NCI-H187 treated with DMSO at 0.1 percent for 48 hours (cell line): ENCODE measurements at places on chromosomes 6 and 20.

- DNase-seq = no peak
These were observed 193.1 kb upstream of the ARG1 start for GRCh38 chr6:131379948-131380347.

GRCh38 chr6:142387997-142388815 is 86.4 kb downstream of the ADGRG6 start:
- no peak for DNase-seq

DNA sequence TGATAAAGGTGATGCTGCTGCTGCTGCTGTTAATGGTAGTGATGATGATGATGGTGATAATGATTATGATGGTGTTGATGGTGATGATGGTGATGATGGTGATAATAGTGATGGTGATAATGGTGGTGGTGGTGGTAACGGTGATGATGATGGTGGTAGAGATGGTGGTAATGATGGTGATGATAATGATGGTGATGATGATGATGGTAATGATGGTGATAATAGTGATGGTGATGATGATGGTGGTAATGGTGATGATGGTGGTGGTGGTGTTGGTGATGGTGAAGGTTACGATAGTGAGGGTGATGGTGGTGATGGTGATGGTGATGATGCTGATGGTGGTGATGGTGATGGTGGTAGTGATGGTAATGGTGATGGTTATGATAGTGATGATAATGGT is 132.3 kb downstream of the TFAP2C start:
- DNase-seq = no peak

DNA sequence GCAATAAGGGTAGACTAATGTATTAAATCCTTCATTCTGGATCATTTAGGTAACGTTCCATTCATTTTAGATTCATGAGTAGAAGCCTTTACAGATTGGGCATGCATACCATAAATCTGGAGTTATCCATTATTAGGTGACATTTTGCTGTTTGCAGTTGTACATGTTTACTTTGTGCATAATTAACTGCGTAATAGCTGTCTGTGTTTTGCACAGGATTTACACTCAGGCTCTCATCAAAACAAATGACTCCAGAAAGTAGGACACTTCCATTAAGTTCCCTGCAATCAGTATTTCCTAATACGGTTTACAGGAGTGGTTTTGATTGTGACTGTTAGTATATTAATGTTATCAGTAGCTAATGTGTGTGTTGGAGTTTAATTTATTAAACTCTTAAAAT is 997.4 kb downstream of the HACE1 start:
- DNase-seq = no peak

DNA sequence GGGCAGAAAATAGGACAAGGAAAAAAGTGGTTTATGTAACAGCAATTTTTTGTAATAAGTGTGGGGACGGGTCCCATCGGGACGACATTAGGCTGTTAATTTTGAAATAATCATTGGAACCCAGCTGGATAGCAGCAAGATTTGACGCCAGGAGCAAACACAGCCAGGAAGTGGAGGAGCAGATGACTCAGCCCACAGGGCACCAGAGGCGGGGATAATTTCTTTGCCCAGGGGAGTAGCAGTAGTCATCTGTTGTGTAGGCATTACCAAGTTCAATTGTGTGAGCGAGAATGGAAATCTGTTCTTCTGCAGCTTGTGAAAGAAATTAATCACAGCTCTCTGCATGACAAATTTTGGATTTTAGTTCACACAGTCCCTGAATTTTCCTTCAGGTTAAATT is 22.6 kb upstream of the RIN2 start:
- DNase-seq = no peak

DNA sequence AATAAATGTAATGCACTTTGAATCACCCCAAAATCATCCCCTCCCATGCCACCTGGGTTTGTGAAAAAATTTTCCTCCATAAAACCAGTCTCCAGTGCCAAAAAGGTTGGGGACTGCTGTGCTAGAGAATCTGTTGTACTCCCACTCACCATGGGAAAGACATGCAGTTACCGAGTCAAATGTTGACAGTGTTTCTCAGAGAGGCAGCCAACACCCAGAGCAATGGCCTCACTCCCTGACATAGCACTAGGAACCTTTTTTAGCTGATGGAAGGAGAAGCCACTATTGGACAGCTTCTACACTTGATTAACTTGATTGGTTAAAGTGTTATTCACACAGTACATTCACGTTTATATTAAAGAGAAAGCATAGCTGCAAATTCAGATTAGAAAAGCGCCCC is 59.8 kb upstream of the MANEA start:
- no peak for DNase-seq

GRCh38 chr6:139159016-139159415 is 24.1 kb downstream of the HECA start:
- no peak for DNase-seq

DNA sequence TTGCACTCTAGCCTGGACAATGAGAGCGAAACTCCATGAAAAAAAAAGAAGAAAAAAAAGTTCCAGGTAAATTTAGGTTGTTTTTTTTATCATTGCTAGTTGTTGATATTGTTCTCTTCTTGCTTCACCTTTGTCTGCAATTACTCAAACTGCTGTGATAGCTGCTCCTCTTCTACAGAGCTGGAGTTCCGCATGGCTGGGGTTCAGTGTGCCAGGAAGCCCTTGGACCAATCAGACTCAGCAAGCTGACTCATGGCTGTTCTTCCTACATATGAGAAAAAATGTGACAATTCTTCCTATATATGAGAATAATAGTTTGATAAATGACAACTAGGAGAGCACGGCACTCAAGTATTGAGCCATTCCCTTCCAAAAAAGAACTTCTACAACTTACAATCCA is 28.4 kb downstream of the DPPA5 start:
- DNase-seq = no peak

- no peak for DNase-seq
These were observed 25.3 kb downstream of the BFSP1 start for GRCh38 chr20:17505636-17506517.

DNA sequence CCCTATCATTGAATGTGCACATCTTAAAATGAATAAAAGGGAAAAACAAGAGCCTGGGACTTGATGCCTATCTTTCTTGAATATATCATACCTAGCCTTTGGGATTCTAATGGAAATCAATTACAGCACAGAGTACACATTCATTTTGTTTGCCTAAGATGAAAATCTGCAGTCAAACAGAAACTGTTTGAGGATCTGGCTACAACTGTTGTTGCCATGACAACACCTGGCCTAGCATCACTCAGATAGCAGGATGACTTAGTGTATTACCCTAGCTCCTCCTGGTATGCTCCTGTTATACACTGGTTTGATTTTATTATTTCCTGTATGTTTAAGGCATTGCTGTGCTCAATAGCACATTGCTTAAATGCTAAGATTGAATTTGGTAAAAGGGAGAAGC is 71.5 kb upstream of the LAMP5 start:
- no peak for DNase-seq

GRCh38 chr20:24321973-24322372 is 147.5 kb upstream of the SYNDIG1 start:
- DNase-seq = no peak

DNA sequence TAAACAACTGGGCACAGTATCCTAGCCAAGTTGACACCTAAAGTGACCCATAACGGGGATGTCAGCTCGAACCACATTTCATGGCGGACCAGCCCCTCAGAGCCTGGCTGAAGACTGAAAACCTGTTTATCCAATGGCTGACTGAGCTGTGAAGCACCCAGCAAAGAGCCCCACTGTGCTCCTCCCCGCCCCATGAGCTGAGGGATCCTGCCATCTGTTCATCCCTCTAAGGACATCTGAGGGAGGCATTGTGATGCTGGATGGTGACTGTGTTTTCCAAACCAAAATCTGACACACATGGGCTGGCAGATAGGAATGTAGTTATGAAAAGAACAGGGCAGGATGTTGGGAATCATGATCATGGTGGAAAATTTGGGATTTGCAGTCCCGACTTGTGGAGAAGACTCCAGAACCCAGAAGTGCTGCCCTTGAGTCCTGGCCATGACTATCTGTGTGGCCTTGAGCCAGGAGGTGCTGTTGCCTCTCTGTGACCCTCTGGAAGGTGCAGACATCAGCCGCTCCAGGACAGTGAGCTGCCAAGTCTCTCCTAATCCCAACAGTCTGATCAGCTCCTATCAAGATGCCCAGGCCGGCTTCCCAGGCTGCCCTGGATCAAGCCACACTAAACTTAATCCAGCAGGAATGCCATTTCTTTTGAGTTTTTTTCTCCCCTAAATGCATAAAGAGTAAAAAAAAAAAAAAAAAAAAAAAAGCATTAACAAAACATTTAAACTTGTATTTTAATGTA is 5.7 kb downstream of the EDN3 start:
- no peak for DNase-seq

DNA sequence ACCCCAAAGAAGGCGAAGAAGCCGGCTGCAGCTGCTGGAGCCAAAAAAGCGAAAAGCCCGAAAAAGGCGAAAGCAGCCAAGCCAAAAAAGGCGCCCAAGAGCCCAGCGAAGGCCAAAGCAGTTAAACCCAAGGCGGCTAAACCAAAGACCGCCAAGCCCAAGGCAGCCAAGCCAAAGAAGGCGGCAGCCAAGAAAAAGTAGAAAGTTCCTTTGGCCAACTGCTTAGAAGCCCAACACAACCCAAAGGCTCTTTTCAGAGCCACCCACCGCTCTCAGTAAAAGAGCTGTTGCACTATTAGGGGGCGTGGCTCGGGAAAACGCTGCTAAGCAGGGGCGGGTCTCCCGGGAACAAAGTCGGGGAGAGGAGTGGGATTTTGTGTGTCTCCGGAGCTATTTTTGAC is 69.6 kb downstream of the HFE start:
- peak; percentile 13 for DNase-seq

- no peak for DNase-seq
These were observed 71.3 kb downstream of the ARHGAP18 start for GRCh38 chr6:129638686-129639085.

DNA sequence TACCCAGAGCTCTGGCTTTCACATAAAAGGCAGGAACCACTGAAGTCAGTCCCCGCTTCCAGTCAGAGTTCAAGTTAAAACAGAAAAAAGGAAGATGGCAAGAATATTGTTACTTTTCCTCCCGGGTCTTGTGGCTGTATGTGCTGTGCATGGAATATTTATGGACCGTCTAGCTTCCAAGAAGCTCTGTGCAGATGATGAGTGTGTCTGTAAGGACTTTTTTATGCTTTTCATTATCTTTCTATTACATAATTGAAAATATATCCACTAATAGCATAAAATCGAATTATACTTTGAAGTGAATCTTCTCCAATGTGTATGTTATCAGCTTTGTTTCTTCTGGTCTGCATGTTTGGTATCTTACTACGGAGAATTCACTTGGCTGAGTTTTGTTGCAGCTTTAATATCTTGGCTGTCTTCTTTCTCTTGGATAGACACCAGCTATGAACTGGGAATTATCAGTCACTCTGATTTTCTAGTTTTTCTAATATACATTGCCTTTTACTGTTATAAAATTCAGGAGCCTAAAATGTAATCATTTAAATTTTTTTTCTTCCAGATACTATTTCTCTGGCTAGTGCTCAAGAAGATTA is at the start of gene OTOR:
OTOR (plus strand) TSS at position 51 of the 593 bp plus-strand sequence; CDS start at position 95, 44 bp downstream.
- no peak for DNase-seq

DNA sequence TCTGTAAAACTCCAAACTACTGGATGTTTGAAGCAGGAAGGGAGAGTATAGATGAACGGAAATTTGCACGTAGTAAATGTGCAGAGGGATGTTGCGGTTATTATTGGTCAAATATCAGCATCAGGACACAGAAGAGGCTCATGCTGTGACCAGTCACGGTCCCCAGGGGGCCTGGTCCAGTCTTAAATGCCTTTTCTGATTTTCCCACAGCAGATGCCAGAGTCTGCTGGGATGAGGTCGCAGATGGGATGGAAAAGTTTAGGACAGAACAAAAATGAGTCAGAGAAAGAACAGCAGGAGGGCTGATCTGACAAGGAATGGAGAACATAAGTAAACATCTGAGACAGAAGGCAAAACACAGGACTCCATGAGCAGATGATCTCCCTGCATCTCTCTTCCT is 11.7 kb upstream of the SIRPG start:
- DNase-seq = no peak

GRCh38 chr6:108366236-108366635 is 71.4 kb downstream of the AFG1L start:
- no peak for DNase-seq

DNA sequence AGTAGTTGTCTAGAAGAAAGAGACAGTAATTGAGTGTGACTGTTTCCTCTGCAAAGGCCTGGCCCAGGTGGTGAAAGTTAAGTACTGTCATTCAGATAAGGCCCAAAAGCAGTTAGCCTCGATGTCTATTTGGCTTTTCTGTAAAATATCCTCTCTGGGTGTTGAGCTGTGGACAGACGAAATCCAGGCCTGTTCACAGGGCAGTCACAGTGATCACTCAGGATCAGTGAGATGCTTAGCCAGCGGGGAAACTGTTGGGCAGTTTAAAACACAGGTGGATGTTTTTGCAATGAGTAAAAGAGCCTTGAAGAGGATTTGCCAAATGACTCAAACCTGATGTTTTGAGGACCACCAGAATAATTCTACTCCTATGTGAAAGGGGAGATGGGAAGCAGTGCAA is 22.0 kb upstream of the PRDM1 start:
- no peak for DNase-seq

GRCh38 chr20:50095476-50096078 is 17.4 kb downstream of the UBE2V1 start:
- DNase-seq = no peak

- DNase-seq = peak; percentile 65
These were observed 1.7 kb downstream of the KCNK15 start for GRCh38 chr20:44747166-44748004.

GRCh38 chr6:144912474-144912873 is 627.3 kb downstream of the UTRN start:
- DNase-seq = no peak

DNA sequence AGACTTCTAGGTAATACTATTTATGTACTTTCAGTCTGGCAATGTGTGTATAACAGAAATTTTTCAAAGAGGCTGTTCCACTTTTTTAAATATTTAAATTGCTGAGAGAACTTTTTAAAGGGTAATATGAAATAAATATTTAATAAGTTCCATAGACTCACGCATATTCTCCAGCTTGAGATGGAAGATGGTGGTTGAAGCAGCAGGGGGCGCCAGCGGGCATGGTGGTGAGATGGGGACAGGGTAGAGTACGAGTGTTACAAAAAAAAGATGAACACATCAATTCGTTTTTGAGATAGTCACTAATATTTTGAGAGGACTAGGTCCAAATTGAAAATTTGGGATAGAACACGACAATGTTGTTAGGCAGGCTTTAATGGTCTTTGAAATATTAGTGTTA is 68.4 kb downstream of the RSPO3 start:
- no peak for DNase-seq

GRCh38 chr6:29887819-29888776 is 54.2 kb upstream of the HLA-A start:
- no peak for DNase-seq

DNA sequence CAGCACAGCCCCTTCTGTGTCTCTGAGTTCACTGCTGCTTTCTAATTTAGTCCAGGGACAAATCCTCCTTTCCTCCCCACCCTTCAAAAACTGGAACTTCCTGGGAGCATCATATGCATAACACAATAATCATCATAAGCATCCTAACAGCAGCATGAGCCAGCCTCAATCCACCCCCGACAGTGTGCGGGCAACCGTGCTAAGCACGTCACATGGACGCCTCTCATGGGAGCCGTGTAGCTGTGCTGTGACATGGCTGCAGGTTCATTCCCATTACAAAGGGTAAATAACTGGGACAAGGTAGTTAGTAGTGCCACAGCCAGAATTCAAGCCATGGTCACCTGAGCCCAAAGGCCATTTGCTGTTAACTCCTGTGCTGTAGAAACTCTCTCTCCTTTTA is 24.5 kb upstream of the ULBP3 start:
- no peak for DNase-seq
